ENCODE measurements at places on chromosomes 13 and 19. TPM values are rescaled to one million over a fixed set of nuclear protein-coding genes. Genes with fewer than 3 reads are reported as not detected.

DNA sequence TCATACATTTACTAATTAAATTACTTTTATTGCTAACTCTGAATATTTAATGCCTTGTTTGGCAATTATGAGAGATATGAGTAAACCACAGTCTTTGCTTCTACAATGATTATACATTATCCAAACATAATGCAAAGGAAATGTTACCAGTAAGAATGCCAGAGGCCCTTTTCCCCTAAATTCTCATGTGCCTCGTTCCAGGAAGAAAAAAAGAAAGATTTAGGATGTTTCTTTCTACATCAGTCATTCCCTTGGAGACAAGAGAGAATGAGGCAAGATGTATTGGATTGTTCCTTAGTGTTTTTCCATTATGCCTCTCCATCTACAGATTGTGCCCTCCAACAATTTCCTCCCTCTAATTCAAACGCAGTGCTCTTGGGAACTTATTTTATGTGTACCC, 50.1 kb downstream of the ITGBL1 start:
- H3K27me3 ChIP-seq: no peaks in the 10 kb centered on the region
- H3K36me3 ChIP-seq: no peaks in the 10 kb centered on the region
- no peak for DNase-seq
- no peaks in the 10 kb centered on the region for H3K4me1 ChIP-seq
- no peak overlapping the region for H3K4me3 ChIP-seq

The SYCN gene
- total RNA-seq: not detected

DNA sequence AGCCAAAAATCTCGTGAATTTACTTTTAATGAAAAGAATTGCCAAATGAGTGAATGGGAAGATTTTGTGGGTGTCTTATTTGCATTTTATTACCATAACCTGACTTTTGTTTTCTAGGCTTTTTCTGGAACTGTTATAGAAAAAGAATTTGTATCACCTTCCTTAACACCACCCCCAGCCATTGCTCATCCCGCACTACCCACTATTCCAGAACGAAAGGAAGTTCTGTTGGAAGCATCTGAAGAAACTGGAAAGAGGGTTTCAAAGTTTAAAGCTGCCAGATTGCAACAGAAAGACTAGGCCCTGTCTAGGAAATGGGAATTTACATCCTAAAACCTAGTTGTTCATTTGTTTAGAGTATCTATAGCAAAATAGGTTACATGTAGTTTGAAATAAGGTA, 72.7 kb downstream of the URI1 start:
- H3K36me3 ChIP-seq: peaks cover 26% of the 10 kb centered on the region
- DNase-seq: no peak
- no peak overlapping the region for H3K27ac ChIP-seq
- no peaks in the 10 kb centered on the region for H3K4me1 ChIP-seq

DNA sequence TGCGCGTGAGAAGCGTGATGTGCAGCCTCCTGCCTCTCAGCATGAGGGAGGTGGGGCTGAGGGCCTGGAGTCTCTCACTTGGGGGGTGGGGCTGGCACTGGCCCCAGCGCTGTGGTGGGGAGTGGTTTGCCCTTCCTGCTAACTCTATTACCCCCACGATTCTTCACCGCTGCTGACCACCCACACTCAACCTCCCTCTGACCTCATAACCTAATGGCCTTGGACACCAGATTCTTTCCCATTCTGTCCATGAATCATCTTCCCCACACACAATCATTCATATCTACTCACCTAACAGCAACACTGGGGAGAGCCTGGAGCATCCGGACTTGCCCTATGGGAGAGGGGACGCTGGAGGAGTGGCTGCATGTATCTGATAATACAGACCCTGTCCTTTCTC, 8.7 kb downstream of the CD177 start:
- DNase-seq: no peak
- no peak overlapping the region for H3K4me3 ChIP-seq
- no peaks in the 10 kb centered on the region for H3K36me3 ChIP-seq

The PSG6 gene
- not detected for total RNA-seq

The EPN1 gene
- total RNA-seq: 40.2 TPM

DNA sequence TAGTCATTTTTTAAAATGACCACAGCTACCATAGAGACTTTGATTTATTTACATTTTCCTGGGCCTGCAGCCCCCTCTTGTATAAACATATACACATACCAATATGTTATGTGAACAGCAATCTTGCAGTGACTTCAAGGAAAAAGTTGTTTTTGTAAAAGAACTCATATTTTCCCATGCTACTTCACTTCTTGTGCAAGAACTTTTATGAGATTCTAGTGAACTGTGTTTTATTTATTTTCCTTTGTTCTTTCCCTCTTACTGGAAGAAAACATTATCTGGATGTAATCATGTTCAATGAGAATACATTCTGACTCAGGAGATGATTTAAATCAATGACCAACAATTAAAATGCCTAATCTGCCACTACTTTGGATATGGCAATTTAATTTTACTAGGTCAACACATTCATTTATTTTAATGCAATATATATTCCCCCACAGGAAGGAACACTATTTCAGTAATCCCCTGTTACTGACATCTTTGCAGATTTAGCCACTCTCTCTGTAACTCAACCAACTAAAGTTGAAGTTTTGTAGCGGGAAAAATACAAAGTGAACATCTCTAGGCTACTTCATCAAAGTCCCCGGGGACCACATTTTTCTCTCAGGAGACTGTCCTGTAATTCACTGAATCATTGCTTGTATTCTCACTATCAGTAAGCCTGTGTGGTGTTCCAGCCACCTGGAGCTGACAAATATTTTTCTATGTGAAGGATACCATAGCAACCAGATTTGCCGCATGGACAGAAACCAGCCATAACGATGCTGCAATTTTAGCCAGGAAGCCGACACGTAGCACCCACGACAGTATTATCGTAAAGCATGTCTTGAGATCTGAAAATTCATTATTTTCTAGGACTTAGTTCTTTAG, 90.5 kb downstream of the STARD13 start:
- H3K36me3 ChIP-seq: no peaks in the 10 kb centered on the region
- H3K27me3 ChIP-seq: no peaks in the 10 kb centered on the region
- no peaks in the 10 kb centered on the region for H3K4me1 ChIP-seq

DNA sequence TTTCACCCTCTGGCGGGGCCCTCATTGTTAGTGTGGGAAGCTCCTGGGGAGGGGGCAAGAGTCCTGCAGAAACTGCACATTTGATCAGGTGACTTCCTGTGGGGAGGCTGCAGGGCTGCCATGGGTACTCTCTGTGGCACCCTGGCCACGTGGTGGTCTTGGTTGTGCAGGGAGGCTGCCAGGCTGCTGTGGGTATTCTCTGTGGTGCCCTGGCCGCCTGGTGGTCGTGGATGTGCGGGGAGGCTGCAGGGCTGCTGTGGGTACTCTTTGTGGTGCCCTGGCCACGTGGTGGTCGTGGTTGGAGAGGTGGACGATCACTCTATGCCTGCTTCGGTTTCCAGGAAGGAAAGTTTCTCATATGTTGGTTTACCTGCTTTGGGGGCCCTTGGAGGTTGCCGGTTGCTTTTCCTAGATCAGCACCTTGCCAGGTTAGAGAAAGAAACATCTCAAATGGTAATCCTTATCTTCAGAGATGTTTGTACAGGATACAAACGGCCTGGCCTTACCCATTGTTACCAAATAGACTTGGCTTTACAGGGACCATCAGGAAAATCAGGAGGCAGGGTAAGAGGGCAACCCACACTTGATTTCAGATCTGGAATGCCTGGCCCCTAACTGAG, 22.9 kb downstream of the TEX29 start:
- H3K4me1 ChIP-seq: no peaks in the 10 kb centered on the region
- no peak overlapping the region for H3K27ac ChIP-seq
- H3K4me3 ChIP-seq: no peak overlapping the region
- no peak for DNase-seq

- DNase-seq: no peak
- H3K27ac ChIP-seq: no peak overlapping the region
- no peaks in the 10 kb centered on the region for H3K4me1 ChIP-seq
- H3K4me3 ChIP-seq: no peak overlapping the region
- H3K36me3 ChIP-seq: no peaks in the 10 kb centered on the region
These were observed 1.3 kb upstream of the SPIB start for GRCh38 chr19:50417111-50418081.

The PRSS57 gene
- not detected for total RNA-seq

The RAB11B gene
- total RNA-seq: 61.7 TPM

The CACNA1A gene
- 0.20 TPM for total RNA-seq

DNA sequence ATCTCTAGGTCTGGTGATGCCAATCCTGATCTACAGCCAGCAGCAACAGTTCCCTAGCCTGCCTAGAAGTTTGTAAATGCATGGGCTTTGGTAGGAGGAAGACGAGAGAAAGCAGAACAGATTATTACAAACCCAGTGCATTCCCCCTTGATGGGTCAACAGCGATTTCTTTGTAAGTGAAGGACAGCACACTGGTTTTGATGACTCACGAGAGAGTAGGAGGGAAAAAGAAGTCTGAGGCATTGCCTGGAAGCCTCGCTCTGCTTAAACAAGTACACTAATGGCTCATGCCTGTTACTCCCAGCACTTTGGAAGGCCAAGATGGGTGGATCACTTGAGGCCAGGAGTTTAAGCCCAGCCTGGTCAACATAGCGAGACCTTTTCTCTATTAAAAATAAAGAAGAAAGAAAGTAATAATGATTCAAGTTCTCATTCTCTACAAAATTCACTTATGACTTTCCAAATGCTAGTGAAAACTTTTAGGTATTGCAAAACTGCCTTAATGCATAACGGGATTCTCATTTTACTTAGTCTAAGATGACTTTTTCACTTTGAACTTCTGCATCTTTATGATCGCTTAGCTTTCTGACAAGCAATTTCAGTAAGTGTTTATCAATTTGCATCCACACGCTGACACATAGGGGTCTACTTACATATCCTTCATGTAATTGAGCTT, 47.7 kb upstream of the USPL1 start:
- peaks cover 4% of the 10 kb centered on the region for H3K27me3 ChIP-seq
- H3K4me3 ChIP-seq: no peak overlapping the region
- DNase-seq: no peak

GRCh38 chr19:2050349-2050990, 574 bp downstream of the MKNK2 start:
- H3K4me3 ChIP-seq: peak overlapping the region; percentile 98
- H3K4me1 ChIP-seq: peaks cover 58% of the 10 kb centered on the region
- peak overlapping the region; percentile 88 for H3K27ac ChIP-seq
- peaks cover 5% of the 10 kb centered on the region for H3K36me3 ChIP-seq
- no peaks in the 10 kb centered on the region for H3K27me3 ChIP-seq

DNA sequence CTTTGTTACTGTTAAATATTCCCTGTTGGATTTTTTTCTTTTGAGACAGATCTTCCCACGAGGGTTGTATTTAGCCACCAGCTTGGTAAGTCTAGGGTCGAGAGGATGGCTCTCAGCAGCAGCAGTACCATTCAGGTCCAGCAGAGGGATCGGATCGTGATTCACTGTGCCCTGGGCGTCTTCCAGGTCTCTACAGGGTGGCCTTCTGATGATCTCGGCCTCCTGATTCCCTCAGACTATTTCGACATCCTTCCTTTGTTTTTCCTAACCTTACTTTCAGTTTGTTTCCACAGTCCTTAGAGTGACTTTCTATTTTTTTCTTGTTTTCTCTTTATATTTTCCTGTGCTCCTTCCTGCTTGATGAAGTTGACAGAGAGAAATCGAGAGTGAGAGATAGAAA, 1436.9 kb downstream of the UQCRFS1 start:
- no peaks in the 10 kb centered on the region for H3K4me1 ChIP-seq
- no peak overlapping the region for H3K4me3 ChIP-seq
- no peak for DNase-seq
- H3K36me3 ChIP-seq: no peaks in the 10 kb centered on the region
- no peaks in the 10 kb centered on the region for H3K27me3 ChIP-seq
- H3K27ac ChIP-seq: no peak overlapping the region

GRCh38 chr19:50975766-50976165, 6.4 kb upstream of the KLK6 start:
- no peaks in the 10 kb centered on the region for H3K27me3 ChIP-seq
- H3K4me1 ChIP-seq: no peaks in the 10 kb centered on the region
- no peaks in the 10 kb centered on the region for H3K36me3 ChIP-seq
- DNase-seq: no peak

The DOHH gene
- total RNA-seq: 21.4 TPM

GRCh38 chr19:49678985-49679770, 2.1 kb downstream of the PRMT1 start:
- peaks cover 32% of the 10 kb centered on the region for H3K4me1 ChIP-seq
- H3K27ac ChIP-seq: no peak overlapping the region
- no peak overlapping the region for H3K4me3 ChIP-seq

GRCh38 chr19:56751078-56751489, 79.5 kb upstream of the ZNF835 start:
- H3K27ac ChIP-seq: no peak overlapping the region
- no peak overlapping the region for H3K4me3 ChIP-seq
- H3K36me3 ChIP-seq: no peaks in the 10 kb centered on the region
- no peaks in the 10 kb centered on the region for H3K4me1 ChIP-seq
- no peaks in the 10 kb centered on the region for H3K27me3 ChIP-seq
- no peak for DNase-seq

The CBY2 gene
- not detected for total RNA-seq

DNA sequence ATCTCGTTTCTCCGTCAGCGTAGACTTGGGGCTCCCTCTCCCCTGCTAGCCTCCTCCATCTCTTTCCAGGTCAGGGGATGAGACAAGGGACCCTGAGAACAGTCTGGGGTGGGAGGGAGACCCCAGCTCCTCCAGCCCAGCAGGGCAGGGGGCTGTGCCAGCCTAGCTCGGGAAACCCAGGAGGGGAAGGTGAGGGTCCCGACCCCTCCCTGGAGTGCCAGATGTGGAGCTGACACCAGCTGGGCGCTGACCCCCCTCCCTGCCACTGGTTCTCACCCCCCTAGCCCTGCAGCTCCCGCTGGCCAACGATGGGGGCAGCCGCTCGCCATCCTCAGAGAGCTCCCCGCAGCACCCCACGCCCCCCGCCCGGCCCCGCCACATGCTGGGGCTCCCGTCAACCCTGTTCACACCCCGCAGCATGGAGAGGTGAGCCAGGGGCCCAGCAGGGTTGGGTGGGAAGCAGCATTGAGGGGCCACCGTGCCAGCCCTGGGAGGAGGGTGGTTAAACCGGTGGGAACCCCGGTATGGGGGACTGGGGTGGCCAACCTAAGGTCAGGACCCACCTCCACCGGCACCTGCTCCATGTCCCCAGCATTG, 5.1 kb upstream of the TGFBR3L start:
- no peak for DNase-seq
- no peak overlapping the region for H3K4me3 ChIP-seq
- peaks cover 24% of the 10 kb centered on the region for H3K4me1 ChIP-seq
- H3K36me3 ChIP-seq: peaks cover 8% of the 10 kb centered on the region
- H3K27me3 ChIP-seq: no peaks in the 10 kb centered on the region
- no peak overlapping the region for H3K27ac ChIP-seq

DNA sequence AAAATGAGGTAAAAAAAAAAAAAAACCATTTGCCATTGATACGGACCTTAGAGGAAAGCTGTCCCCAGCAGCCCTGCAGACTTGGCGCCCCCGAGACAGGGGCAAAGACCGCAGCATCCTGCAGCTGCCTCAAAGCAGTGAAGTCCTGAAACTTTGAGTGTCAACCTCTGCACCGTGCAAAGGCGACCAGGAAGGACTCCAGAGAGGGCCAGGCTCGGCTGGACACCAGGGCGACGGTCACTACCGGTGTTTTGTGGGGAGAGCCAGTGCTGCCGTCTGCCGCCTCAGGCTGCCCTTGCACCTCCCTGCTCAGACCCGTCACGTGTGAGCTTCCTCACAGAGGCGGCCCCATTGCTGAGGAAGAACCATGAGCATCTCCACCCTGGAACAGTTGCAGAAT, 146.7 kb upstream of the SPACA7 start:
- H3K36me3 ChIP-seq: no peaks in the 10 kb centered on the region
- H3K27me3 ChIP-seq: no peaks in the 10 kb centered on the region
- no peak overlapping the region for H3K27ac ChIP-seq
- no peaks in the 10 kb centered on the region for H3K4me1 ChIP-seq

The TJP3 gene
- 1.5 TPM for total RNA-seq

The BEST2 gene
- total RNA-seq: not detected

- no peak overlapping the region for H3K27ac ChIP-seq
- no peaks in the 10 kb centered on the region for H3K36me3 ChIP-seq
These were observed 173.6 kb downstream of the NDFIP2 start for GRCh38 chr13:79654520-79654919.
